Thyroid gland (tissue), 4 donors: ENCODE measurements at places on chromosomes 13 and 19. TPM values are rescaled to one million over a fixed set of nuclear protein-coding genes. Genes with fewer than 3 reads are reported as not detected.

- H3K4me1 ChIP-seq, result no peaks in the 10 kb centered on the region
- no peaks in the 10 kb centered on the region for H3K36me3 ChIP-seq
- no peaks in the 10 kb centered on the region for H3K27me3 ChIP-seq
Observed at GRCh38 chr19:31717269-31717923, 368.2 kb upstream of the TSHZ3 start.

DNA sequence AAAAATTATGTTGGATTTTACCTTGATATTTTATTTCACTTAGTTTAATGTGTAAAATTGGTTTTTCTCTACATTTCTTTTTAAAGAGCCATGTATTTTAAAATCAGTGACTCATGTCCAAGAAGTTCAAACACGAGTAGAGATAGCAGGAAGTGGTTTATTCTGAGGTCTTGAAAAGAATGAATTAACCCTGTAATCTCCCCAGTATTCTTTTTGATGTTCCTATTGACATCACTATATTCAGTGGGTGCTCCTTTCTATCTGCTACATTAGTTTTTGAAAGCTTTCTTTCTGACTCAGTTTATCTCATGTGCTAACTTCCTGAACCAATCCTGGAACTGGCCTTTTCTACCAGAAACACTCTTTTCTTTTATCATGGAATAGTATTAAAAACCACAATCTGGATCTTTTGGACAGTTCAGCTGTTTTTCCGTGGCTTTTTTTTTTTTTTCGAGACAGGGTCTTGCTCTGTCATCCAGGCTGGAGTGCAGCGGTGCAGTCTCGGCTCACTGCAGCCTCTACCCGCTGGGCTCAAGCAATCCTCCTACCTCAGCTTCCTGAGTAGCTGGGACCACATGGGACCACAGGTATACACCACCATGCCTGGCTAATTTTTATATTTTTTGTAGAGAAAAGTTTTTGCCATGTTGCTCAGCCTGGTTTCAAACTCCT is 114.9 kb downstream of the PCCA start:
- peak; percentile 36 for DNase-seq
- no peaks in the 10 kb centered on the region for H3K36me3 ChIP-seq
- no peak overlapping the region for H3K27ac ChIP-seq
- H3K4me1 ChIP-seq, result peaks cover 5% of the 10 kb centered on the region
- H3K4me3 ChIP-seq, result no peak overlapping the region

GRCh38 chr13:102800145-102801041 is 1.5 kb downstream of the BIVM start:
- H3K27ac ChIP-seq, result peak overlapping the region; percentile 76
- no peaks in the 10 kb centered on the region for H3K4me1 ChIP-seq
- no peaks in the 10 kb centered on the region for H3K27me3 ChIP-seq
- H3K36me3 ChIP-seq, result no peaks in the 10 kb centered on the region
- peak overlapping the region; percentile 37 for H3K4me3 ChIP-seq
- peak; percentile 77 for DNase-seq

GRCh38 chr19:54364775-54365257 is at the start of gene LAIR1:
LAIR1 (minus strand) TSS chr19:54364931; CDS start chr19:54364804, 127 bp downstream.
- no peaks in the 10 kb centered on the region for H3K36me3 ChIP-seq
- H3K27me3 ChIP-seq, result no peaks in the 10 kb centered on the region
- no peak within 1 kb of the TSS for H3K4me3 ChIP-seq
- H3K4me1 ChIP-seq, result no peaks in the 10 kb centered on the region
- no peak for DNase-seq
- H3K27ac ChIP-seq, result no peak within 1 kb of the TSS

DNA sequence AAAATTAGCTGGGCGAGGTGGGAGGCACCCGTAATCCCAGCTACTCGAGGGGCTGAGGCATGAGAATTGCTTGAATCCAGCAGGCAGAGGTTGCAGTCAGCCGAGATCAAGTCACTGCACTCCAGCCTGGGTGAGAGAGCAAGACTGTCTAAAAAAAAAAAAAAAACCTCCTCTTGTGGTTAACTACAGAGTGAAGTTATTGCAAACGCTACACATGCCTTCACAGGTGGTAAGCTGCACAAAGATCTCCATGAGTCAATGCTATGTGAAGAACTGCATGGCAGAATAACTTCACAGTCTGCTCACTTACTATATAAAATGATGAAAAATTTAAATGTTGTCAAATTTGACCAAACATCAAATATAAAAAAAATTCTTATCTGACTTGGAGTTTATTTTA is 436.8 kb downstream of the FGF14 start:
- H3K36me3 ChIP-seq, result no peaks in the 10 kb centered on the region
- H3K27me3 ChIP-seq, result no peaks in the 10 kb centered on the region
- no peak overlapping the region for H3K27ac ChIP-seq
- H3K4me3 ChIP-seq, result no peak overlapping the region
- DNase-seq, result no peak

DNA sequence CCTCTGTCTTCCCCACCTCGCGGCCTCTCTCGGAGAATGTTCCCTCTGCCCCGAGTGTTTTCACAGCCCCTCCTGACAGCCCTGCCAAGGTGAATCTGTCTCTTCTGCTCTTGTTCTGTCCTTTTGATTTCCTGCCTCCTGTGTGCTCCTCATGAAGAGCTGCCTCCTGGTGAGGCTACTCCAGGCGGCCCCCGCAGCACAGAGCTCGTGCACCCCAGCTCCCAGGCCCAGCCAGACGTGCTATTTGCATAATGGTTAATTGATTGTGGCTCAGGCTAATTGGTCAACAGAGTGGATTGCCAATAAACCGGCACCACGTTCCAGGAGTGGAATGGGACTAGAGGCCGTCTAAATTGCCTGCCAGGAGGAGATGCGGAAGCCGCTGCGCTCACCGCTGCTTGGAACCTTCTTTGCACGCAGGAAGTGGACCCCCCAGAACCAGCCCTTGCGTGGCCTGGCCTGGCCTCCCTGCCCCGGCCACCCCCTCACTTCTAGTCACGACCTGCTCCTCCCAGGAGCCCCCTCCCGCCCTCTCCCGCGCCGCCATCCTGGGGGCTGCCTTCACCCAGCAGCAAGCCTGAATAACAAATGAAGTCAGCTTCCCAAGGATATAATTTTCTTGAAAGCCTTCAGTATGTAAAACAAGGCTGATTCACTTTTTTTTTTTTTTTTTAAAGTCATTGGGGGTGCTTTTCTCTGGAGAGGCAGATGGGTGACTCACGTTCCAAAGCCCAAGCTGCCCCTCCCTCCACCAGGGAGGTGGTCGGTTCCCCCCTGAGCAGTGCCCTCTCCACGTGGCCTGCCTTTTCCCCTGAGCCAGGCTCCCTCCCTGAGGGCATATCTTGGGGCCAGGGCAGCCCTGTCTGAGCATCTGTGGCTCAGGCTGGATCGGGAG is 144.0 kb downstream of the KDM4B start:
- no peak overlapping the region for H3K27ac ChIP-seq
- no peak for DNase-seq
- H3K4me1 ChIP-seq, result no peaks in the 10 kb centered on the region
- peaks cover 27% of the 10 kb centered on the region for H3K36me3 ChIP-seq
- no peak overlapping the region for H3K4me3 ChIP-seq

DNA sequence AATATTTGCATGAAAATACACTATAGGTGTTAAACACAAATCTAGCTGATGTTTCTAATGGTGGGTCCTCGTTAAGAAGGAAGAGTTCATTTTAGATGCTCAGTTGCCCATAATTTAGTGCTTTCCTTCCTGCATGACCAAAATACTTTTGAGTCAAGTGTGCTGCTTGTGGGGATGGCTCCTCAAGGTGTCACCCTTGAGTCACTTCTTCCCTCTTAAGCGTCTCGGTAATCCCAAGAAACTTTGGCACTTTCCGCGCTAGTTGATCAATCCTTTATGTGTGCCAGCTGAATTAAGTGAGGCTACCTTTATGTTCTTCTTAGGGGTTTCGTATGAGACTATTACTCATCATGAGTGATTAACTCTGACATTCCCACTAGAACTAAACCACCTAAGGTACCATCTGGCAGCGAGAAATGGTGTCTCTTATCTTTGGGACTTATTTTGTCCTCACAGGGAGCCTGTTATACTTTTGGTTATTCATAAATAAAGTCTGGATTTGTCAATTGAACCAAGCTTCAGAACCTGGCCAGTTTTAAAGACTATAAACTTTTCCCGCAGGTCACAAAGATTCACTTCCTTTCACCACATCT is 106.8 kb downstream of the NHLRC3 start:
- peak; percentile 45 for DNase-seq
- no peaks in the 10 kb centered on the region for H3K36me3 ChIP-seq
- no peaks in the 10 kb centered on the region for H3K4me1 ChIP-seq
- no peaks in the 10 kb centered on the region for H3K27me3 ChIP-seq
- H3K4me3 ChIP-seq, result no peak overlapping the region

DNA sequence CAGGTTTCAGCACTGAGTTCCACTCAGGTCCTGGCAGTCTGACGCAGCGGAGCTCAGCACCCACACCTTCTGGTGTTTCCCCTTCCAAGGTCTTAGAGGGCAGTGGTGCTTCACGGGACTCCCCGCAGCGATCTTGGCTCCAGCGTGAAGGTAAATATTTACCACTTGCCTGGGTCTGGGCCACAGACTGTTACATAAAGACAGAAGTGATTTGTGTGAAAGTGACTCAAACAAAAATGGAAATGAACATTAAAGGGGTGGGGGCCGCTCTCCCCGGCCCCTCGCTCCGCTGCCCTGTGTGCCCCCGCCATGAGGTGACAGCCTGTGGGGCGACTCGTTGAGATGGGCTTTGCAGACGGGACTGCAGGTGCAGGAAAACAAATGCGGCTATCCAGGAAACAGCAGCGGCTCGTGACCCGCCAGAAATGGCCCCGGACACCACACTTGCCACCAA is 55.0 kb downstream of the GGACT start:
- no peaks in the 10 kb centered on the region for H3K36me3 ChIP-seq
- no peak overlapping the region for H3K27ac ChIP-seq
- no peaks in the 10 kb centered on the region for H3K4me1 ChIP-seq

DNA sequence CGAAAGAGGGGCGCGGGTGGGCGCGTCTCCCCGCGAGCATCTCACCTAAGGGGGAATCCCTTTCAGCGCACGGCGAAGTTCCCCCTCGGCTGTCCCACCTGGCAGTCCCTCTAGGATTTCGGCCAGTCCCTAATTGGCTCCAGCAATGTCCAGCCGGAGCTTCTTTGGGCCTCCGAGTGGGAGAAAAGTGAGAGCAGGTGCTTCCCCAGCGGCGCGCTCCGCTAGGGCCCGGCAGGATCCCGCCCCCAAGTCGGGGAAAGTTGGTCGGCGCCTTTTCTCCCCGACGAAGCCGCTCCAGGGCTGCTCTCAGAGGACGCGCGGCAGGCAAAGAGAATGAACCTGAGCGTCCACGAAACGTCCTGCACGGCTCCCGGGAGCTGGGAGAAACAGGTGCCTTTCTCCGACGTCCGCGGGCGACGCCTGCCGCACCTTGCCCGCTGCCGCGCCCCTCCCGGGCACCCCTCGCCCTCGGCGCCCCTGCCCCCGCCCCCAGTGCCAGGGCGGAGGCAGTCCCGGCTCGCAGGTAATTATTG is 366 bp upstream of the KL start:
- no peaks in the 10 kb centered on the region for H3K27me3 ChIP-seq
- peak overlapping the region; percentile 21 for H3K27ac ChIP-seq
- H3K4me3 ChIP-seq, result peak overlapping the region; percentile 32
- H3K36me3 ChIP-seq, result no peaks in the 10 kb centered on the region
- peak; percentile 23 for DNase-seq

DNA sequence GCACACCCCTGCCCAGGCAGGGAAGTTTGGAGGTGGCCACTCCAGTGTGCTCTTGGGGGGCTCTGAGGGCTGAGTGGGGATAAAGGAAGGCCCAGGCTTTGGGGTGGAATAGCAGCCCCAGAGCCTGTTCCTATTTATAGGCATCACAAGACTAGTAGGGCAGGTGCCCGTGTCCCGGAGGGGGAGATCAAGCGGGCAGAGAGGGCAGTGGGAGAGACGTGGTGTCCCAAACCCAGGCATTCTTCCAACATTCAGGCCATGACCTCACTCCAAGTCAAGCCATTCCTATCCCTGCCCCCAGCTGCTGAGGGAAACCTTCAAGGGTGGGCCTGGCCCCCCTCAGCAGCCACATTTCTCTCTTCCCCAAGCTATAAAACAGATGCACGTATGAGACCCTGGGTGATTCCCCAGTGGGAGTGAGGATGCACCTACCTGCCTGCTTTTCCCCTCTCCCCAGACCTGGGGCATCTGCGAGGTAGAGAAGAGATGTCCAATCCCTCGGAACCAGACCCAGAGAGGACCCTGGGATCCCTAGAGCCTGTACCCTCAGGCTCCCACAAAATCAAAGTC is 3.9 kb downstream of the WIZ start:
- no peak for DNase-seq
- no peak overlapping the region for H3K27ac ChIP-seq
- no peak overlapping the region for H3K4me3 ChIP-seq
- H3K4me1 ChIP-seq, result peaks cover 8% of the 10 kb centered on the region
- H3K27me3 ChIP-seq, result no peaks in the 10 kb centered on the region
- H3K36me3 ChIP-seq, result no peaks in the 10 kb centered on the region

DNA sequence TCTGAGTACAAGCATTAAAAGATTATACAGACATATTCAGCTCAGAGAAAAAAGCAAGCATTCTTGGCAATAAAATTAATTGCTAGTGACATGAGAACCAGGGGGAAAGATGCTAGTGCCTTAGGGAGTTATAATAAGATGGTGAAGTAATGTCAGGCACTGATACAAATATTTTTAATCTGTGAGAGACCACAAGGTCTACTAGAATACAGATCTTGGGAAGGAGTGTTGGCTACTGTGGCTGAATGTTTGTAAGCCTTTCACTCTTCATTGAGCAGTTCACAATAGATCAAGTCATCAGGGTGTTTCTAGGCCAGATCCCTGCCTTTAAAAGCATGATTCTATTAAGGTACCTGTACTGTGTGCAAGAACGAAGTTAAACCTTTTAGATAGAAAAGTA is 16.4 kb downstream of the FREM2 start:
- peak overlapping the region; percentile 49 for H3K27ac ChIP-seq
- no peaks in the 10 kb centered on the region for H3K36me3 ChIP-seq
- no peaks in the 10 kb centered on the region for H3K27me3 ChIP-seq
- H3K4me1 ChIP-seq, result peaks cover 50% of the 10 kb centered on the region

- no peak overlapping the region for H3K4me3 ChIP-seq
- H3K36me3 ChIP-seq, result no peaks in the 10 kb centered on the region
- peaks cover 13% of the 10 kb centered on the region for H3K4me1 ChIP-seq
- no peaks in the 10 kb centered on the region for H3K27me3 ChIP-seq
Observed at GRCh38 chr13:30442926-30443325, 20.6 kb downstream of the UBE2L5 start.

- H3K4me1 ChIP-seq, result peaks cover 26% of the 10 kb centered on the region
- H3K27ac ChIP-seq, result peak overlapping the region; percentile 65
- H3K4me3 ChIP-seq, result no peak overlapping the region
- no peak for DNase-seq
Observed at GRCh38 chr19:42250666-42251531, 4.0 kb downstream of the ERF start.

GRCh38 chr19:46648961-46649960 is 11.7 kb downstream of the DACT3 start:
- H3K36me3 ChIP-seq, result no peaks in the 10 kb centered on the region
- no peaks in the 10 kb centered on the region for H3K4me1 ChIP-seq
- H3K27me3 ChIP-seq, result peaks cover 4% of the 10 kb centered on the region
- no peak overlapping the region for H3K27ac ChIP-seq
- no peak for DNase-seq
- H3K4me3 ChIP-seq, result no peak overlapping the region

- H3K36me3 ChIP-seq, result no peaks in the 10 kb centered on the region
- H3K4me1 ChIP-seq, result no peaks in the 10 kb centered on the region
- H3K27ac ChIP-seq, result no peak overlapping the region
- no peaks in the 10 kb centered on the region for H3K27me3 ChIP-seq
- no peak overlapping the region for H3K4me3 ChIP-seq
Observed at GRCh38 chr19:48006762-48007161, 12.3 kb downstream of the ELSPBP1 start.

MAMSTR gene
- 0.54 TPM for total RNA-seq

NUP62 gene
- total RNA-seq, result 32.0 TPM

NLRP5 gene
- total RNA-seq, result not detected

SPRED3 gene
- total RNA-seq, result 0.81 TPM

VN1R4 gene
- total RNA-seq, result not detected
